ENCODE measurements at places on chromosomes 1 and 21.

DNA sequence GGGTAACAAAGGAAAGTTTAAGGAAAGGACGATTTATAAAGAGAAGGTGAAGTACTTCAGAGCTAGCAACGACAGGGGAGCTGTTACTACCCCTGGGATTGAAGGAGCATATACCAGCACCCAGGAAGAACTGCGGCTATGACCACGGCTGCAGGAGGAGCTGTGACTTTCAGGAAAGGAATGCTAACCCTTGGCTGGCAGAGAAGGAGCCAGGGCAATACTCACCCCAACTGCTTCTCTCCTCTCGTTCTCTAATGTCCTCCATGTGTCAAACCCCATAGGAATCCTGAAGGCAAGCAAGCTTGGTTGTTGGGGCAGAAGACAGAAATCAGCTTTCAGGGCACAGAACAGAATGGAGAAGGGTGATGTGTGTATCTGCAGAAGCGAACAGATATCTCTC is 120.5 kb downstream of the TMEM53 start:
- DNase-seq: no peak

DNA sequence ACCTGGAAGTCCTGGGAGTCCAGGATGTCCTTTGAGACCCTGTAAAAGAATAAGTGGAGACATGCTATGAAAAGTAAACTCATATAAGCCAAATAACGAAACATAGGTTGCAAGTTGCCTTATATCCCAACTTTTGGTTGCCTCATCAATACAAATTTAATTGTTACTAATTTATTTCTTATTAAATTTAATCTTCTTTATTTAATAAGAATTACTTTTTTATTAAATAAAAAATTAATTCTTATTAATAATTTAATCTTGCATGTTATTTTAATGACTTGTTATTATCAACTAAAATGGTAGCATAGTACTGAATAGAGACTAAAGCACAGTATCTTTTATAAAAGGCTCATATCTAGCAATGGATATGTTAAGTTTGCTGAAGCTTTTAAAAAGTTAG is 92.9 kb downstream of the COL24A1 start:
- no peak for DNase-seq

- peak; percentile 6 for DNase-seq
These were observed 27.3 kb downstream of the F11R start for GRCh38 chr1:160993544-160994193.

- DNase-seq: no peak
These were observed 16.4 kb downstream of the FOXJ3 start for GRCh38 chr1:42318601-42319000.

- DNase-seq: no peak
These were observed 1.5 kb downstream of the ZNF691 start for GRCh38 chr1:42847721-42848460.

DNA sequence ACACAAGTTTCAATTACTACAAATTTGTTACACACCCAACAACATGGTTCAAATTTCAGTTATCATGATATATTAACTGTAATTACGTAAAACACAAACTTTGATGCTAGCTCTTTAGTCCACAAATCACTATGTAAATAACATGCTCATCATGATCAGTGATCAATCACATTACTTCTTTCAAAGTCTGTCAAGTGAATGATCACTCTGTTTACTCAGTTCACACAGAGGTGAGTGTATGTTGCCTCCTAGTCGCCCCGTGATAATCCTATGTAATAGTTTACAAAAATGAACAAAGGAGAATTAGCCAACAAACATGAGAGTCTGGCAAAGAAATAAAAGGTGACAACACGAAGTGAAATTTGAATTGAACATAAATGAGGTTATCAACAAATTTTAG is 14.3 kb downstream of the EDEM3 start:
- DNase-seq: no peak

DNA sequence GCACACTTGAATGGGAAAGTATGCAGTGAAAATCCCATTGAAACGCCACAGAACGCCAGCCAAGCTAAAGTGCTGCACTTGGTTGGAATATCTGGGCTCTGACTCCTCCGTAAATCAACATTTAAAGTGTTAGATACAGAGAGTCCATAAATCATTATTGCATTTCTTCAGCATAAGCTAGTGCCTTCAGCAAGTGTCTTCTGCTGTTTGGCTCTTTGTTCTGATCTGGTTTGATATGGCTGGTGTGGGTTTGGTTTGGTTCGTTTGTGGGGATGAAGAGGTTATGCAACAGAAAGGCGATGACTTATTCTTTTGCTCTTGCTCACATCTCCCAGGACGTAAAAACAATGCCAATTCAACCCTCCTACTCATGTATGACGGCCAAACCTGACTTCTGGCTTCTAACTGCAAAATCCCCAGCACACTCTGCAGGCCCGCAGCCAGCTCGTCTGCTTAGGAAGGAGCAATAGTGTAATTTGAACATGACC is 121.8 kb upstream of the ERG start:
- no peak for DNase-seq

DNA sequence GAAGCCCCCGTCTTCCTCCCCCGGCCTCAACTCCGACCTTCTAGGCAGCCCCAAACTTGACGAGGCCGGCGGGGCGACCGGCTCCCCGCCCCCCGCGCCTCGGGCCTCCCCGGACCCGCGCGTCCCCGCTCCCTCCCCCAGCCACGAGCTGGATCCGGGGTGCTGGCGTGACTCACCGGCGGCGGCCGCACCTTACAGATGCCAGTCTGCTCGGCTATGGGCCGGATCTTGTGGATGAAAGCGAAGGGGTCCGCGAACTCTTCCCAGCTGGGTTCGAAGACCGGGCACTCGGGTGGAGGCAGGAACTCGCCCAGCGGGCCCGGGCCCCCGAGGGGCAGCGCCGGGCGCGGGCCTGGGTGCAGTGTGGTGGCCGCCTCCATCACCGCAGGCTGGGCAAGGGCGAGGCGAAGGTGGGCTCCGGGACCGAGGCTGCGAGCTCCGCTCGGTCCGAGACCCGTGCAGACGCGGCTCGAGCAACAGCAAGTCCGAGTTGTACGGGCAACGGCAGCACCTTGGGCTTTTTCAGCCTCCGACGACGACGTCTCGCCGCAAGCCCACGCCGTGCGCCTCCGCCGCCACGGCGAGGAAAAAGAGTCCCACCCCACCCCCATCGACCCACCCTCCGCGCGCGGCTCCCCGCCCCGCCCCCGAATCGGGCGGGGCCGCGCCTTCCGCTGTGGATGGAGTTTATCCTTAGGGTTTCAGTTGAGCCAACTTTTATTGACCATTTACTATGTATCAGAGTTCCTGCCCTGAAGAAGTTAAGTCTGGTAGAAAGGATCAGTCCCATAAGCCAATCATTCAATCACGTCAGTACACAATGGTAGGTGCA is at the start of gene KDM5B:
TSS of gene KDM5B (minus strand) at position 496 of the 832 bp plus-strand sequence. CDS start at position 380, 116 bp downstream.
- DNase-seq: peak; percentile 85

GRCh38 chr1:174744886-174745285 is 254.9 kb upstream of the CACYBP start:
- DNase-seq: no peak

DNA sequence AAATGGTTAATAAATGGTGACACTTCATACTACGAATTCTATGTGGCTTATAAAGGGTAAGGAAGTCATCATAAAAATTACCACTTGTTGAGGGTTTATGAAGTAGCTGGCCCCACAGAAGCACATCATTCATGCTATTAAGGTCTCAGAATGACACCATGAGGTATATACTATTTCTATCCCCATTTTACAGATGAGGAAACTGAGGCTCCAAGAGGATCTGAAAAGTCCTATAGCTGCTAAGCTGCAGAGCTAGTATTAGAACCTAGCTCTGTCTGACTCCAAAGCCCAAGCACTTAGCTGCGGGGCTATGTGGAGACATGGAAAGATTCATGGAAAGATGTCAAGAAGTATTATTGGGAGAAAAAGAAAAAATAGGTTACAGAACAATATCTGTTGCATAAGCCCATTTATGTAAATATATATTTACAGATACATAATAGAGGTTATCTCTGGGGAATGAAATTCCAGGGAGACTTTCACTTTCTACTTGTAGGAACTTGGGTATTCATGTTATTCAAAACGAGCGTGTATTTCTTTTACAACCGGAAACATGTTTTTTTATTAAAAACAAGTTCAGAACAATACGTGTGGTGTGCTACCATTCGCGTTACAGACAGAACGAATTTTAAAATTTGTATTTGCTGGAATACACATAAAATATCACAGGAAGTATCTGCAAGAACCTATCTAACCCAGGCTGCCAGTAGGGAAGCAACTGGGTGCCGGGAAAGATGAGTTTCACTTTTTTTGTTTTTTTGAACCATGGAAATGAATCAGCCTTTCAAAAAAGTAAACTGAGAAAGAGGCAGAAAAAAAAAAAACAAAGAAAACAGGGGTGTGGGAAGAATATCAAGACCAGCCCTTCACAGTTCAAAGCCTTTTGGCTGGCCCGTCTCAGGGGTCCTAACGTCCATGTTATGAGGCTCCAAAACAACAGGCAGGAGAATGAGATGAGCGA is 13.4 kb downstream of the SPOCD1 start:
- DNase-seq: no peak

- DNase-seq: no peak
These were observed 20.5 kb downstream of the FUBP1 start for GRCh38 chr1:77958391-77958790.
